ENCODE measurements at places on chromosomes 1 and 21. TPM values are rescaled to one million over a fixed set of nuclear protein-coding genes. Genes with fewer than 3 reads are reported as not detected.

RGS5 gene
- 153 TPM for total RNA-seq

LRRC39 gene
- 5.7 TPM for total RNA-seq

C2CD4D gene
- total RNA-seq = not detected

ERG gene
- 11.1 TPM for total RNA-seq

DPT gene
- total RNA-seq = 2.2 TPM

NBPF4 gene
- not detected for total RNA-seq

- DNase-seq = no peak
These were observed 140.8 kb upstream of the FGGY start for GRCh38 chr1:59156051-59156450.

DNA sequence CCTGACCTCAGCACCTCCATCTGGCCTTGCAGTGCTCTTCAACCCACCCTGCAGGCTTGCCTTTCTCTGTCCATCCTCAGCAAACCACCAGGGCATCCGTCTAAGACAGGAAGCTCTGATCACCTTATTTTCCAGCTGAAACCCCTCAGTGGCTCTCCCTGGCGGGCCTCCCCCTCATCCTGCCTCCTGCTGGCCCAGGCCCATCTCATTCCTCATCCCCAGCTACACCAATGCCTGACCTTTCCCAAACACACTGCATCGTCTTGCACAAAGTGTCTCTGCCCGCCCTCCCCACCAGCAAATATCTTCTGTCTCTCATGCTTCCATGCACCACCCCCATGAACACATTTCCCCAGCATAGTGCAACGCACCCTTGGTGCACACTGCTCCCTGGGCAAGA, 205.0 kb downstream of the TOMM20 start:
- no peak for DNase-seq

DNA sequence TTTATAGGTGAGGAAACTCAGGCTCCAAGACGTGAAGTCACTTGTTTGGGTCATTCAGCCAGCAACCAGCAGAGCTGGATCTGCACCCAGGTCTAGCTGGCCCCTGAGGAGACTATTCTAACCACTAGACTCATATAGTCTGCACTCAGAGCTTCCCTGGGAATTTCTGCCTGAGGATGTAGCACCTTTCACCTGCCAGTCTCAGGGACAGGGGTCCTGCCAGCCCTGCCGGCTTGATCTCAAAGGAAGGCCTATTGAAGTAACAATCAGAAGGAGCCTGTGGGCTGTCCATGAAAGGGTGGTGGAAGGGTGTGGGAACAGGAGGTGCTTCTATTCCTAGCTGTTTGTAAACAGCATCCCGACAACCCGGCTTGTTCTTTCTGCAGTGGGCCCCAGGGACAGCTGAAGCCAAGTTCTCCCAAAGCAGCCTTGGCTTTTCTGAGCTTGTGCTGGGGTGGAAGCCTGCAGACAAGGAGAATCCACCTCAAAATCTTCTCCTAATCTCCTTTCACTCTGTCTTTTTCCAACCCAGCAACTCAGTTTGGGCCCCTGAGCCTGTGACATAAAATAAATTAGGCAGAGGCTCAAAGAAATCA, 7.8 kb downstream of the LMOD1 start:
- DNase-seq = no peak

DNA sequence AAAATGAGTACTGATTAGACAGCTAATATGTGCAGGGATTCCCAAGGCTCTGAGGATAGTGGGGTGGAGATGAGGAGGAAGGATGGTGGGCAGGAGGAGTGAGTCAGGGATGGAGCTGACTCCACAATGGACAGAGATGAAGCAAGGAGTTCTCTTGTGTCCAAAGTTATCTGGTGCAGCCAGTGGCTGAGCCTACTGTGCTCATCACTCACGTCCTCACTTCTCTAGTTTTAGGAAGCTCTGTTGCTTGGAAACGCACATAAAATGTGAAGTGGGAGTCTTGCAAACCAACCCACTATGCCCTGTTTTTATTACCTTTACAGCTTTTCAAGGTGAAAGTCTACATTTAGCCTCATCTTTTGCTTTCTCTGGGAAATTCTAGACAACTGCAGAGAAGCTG, 36.5 kb upstream of the SAMD13 start:
- DNase-seq = no peak

DNA sequence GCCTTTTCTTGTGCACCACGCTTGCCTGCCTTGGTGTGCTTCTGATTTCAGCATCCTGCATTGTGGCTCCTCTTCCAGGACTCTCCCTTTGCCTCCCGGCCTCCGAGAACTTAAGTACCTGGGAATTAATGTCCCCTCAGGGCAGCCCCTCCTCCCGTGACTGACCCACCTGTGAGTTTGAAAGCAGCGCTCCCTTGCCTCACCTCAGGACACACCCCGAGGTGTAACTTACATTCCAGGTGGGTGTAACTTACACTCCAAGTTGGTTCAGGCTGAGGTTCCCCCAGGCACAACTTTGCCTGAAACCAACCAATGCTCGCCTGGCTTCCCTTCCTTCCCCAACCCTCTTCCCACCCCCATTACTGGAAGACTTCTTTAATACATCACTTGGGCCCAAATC, 161.4 kb downstream of the KAZN start:
- DNase-seq = no peak

Data from adrenal gland (tissue), 19 donors.